Fibroblast of mammary gland (primary cell): ENCODE measurements at places on chromosomes 13 and 19.
A peak's percentile ranks its signal among the peaks of the same experiment; 100 is the strongest.

DNA sequence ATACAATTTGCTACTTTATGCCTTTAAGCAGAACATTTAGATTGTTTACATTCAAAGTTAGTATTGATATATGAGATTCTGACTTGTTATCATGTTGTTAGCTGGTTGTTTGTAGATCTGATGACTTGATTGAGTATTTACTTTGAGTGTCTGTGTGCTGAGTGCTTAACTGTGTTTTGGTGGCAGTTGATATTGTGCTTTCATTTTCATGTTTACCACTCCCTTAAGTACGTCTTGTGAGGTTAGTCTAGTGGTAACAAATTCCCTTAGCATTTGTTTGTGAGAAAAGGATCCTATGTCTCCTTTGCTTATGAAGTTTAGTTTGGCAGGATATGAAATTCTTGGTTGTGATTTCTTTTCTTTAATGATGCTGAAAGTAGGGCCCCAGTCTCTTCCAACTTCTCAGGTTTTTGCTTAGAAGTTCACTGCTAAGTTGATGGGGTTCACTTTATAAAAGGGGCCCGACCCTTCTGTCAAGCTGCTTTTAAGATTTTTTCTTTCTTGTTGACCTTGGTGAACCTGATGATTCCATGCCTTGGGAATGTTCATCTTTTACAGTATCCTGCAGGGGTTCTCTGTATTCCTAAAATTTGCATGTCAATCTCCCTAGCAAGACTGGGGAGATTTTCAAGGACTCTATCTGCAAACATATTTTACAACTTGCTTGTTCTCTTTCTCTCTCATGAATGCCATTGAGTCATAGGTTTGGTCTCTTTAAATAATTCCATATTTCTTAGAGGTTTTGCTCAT is 1095.4 kb upstream of the PCDH20 start:
- DNase-seq = no peak

- peak; percentile 56 for DNase-seq
Measured at GRCh38 chr13:44648392-44649103, 72.4 kb upstream of the TSC22D1 start.

GRCh38 chr19:55362990-55363716 is at the start of gene GARIN5B:
GARIN5B (minus strand) TSS chr19:55363260; CDS start chr19:55363066, 194 bp downstream.
- DNase-seq = no peak

DNA sequence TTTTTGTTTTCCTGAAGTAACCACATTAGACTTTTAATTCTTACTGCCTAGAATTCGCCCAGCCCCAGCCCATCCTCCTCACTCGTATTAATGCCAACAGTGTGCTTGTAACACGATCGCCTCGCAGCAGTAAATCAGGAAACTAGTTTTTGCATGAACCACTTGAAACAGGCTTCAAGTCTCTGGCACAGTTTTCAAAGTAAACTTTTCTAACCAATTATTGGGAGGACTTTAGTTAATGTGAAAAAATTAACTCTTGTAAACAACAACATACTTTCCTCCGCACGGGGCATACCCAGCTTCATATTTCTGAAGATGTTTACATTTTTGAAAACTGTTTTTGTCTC is 39.2 kb downstream of the TNFRSF19 start:
- DNase-seq = peak; percentile 70

- no peak for DNase-seq
Measured at GRCh38 chr13:113638806-113639205, 19.2 kb downstream of the ATP4B start.

- peak; percentile 32 for DNase-seq
Measured at GRCh38 chr13:26219726-26220125, 2.4 kb downstream of the RNF6 start.

GRCh38 chr19:57664269-57665127 is 4.2 kb upstream of the ZSCAN4 start:
- DNase-seq = peak; percentile 28

DNA sequence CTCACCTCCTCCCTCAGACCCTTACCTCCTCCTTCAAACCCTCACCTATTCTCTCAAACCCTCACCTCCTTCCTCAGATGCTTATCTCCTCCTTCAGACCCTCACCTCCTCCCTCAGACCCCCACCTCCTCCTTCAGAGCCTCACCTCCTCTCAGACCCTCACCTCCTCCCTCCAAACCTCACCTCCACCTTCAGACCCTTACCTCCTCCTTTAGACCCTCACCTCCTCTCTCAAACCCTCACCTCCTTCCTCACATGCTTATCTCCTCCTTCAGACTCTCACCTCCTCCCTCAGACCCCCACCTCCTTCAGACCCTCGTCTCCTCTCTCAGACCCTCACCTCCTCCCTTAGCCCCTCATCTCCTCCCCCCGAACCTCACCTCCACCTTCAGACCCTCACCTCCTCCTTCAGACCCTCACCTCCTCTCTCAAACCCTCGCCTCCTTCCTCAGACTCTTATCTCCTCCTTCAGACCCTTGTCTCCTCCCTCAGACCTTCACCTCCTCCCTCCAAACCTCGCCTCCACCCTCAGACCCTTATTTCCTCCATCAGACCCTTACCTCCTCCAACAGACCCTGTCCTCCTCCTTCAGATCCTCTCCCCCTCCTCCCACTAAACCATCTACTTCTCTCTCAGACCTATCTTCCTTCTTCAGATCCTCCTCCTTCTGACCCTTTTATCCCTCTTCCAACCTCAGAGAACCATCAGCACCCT is 2.5 kb upstream of the BCL3 start:
- DNase-seq = no peak
